Posterior cingulate gyrus (tissue), 11 donors: ENCODE measurements at places on chromosomes 12 and 14.

- DNase-seq: no peak
Measured at GRCh38 chr14:22811722-22812121, 3.5 kb downstream of the SLC7A7 start.

DNA sequence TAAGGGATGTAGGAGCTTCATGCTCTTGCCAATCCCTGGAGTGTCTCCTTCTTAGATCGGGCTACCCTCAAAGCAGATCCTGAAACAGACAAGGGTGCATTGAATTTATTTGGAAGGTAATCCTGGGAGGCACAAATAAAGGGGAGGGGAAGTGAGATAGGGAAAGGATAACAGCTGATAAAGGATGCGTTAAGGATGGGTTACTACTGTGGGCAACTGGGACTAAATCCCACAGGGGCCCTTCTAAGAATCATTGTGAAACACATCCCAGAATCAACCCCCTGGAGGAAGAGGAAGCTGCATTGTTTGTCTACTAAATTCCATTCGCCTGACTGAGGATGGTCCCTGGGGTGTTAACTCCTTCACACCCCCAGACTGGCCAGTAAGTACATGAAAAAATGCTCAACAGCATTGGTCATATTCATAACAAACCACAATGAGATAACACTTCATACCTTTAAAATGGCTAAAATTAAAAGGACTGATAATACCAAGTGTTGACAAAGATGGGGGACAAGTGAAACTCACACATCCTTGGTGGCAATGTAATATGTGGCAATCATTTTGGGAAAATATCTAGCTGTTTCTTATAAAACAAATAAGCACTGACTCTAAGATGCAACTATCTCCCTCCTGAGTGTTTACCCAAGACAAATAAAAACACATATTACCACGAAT lies 37.0 kb upstream of the CMKLR1 start:
- no peak for DNase-seq

DNA sequence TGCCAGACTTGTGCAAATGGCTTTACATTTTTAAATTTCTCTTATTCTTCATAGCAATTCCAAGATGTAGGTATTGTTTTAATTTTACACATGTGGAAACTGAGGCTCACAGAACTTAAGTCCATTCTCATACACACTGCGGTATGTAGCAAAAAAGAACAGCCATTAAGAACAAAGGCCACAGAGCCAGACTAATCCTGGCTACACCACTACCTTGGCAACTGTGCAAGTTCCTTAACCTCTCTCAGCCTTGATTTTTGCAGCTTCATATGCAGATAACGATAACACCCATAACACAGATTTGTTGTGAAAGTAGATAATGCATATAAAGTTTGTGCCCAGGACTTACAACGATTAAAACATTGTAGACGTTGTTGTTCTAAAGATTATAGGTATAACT lies 81.1 kb downstream of the ABCC9 start:
- DNase-seq: no peak

DNA sequence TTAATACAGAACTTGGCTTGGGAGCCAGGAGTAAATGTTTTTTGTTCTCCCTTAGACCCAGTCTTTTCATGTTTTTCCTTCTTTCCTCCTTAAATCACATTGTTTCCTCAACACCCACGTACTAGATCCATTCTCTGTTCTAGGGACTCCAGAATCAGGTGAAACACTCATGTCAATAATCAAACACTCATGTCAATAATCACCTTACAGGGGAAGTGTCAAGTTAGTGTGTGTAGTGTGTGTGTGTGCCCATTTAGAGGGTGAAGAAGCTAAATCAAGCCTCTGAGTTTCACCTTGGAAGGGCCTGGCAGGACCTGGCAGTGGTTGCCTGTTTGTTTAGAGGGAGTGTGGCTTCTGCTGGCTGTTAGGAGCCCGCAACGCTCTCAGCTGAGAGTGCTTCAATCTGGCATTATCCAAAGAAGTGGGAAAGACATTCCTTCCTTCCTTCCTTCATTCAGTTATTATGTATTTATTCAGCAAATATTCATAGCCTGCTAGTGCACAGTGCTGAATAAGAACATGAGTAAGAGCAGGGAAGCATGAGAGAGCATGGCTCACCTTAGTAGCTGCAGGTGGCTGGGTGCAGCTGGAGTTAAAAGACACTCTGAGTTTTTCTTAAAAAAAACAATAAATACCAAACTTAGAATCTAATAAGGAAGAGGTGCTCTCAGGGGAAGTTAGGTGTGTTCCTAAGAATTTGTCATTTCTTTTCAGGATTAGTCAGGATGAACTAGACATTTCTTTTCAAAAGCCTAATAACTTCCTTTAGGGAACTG lies 17.6 kb upstream of the EID3 start:
- DNase-seq: no peak

DNA sequence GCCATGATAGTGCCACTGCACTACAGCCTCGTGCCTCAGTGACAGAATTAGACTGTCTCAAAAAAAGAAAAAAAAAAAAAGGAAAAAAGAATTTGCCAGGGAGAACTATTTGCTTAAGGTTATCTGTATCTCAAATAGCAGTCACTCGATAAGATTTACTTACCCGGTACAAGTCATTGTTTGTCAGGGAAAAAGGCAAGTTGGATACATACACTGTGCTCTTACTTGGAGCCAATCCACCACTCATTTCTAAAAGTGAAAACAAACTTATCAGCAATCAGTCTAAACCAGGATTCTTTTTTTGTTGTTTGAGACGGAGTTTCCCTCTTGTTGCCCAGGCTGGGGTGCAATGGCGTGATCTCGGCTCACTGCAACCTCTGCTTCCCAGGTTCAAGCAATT lies 2.0 kb downstream of the ZCRB1 start:
- no peak for DNase-seq

DNA sequence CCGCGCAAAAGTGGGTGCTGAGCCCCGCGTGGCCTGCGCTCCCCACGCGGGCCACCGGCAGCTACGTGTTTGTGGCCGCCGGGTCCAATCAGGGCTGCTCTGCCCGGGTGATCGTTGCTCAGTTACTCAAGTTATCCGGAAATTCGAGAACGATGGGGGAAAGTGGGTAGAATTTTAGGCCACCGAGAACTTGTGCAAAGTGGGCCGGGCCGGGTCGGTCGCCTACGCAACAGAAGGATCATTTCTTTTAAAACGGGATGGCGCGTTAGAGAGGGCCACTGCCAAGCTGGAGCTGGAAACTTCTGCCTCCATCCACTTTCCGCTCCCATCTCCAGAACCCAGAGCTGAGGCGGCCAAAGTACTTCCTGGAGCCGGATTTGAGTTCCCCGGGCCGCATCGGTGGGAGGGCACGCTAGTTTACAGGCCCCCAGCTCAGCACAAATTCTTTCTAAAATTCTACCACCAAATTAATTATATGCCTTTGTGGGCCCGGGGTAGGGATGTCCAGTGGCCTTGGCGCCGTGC lies 3.5 kb downstream of the RFX4 start:
- no peak for DNase-seq
